ENCODE measurements at places on chromosomes 5 and 9.

- no peak for DNase-seq
Observed at GRCh38 chr9:84492366-84493159, 152.0 kb upstream of the SLC28A3 start.

GRCh38 chr9:75866273-75866871 lies 24.1 kb upstream of the PCSK5 start:
- peak; percentile 21 for DNase-seq

GRCh38 chr9:73153793-73154227 lies 2.1 kb downstream of the ANXA1 start:
- no peak for DNase-seq

DNA sequence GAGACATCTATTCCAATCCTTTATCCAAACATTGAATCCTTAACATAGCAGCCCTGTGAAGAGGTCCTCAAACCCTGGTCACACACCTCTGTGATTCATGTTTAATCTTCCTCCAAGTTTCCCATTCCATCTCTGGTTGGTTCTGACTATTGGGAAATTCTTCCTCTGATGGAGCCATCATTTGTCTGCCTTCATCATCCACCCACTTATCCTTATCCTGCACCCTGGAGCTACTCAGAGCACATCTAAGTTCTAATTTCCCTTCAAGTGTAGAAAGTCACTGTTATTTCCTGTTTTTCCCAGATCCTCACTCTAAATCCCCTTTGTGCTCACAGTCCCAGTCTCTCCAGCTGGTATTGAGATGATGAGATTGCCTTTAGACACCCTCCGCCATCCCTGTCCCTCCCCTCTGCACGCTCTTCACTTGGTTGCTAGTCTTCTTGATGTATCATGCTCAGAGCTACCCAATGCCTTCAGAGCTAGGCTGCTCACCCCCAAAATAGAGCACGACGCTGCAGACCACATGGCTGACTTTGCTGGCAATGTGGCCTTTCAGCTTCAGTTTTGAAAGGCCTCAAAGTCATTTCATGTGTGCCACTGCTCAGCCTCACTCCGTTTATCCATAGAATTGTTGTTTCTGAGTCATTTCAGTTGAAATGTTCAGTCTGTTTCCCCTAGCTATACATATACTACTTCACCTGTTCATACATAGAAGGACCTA lies 154.3 kb downstream of the PALM2AKAP2 start:
- DNase-seq: no peak

DNA sequence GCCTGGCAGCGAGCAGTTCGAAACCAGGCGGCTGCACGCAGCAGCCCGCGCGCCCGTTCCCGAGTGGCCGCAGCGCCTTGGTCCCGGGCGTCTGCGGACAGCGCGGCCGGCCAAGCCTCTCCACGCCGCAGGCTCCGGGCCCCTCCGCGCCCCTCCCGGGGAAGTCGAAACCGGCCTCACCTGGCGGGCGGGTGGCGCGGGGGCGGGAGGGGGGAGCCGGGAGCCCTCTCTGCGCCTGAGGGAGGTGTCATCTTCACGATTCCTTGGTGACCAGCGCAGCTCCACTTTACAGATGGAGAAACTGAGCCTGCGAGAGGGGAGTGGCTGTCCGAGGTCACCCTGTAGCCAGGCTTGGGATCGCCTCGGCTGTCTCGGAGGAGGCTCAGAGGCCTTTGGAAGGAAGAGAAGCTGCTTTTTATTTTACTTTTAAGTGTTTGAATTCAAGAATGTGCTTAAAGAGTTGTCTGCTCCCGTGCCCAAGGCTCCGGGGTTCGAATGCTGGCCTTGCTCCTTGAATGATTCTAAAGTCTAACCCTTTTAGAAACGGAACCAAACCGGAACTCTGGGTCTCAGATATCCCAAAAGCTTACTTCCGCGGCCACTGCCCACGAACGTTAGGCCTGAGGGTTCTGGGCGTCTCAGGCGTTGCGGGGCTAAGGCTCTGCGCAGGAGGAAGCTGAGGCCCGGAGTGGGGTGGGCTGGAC lies 662 bp downstream of the SUSD3 start:
- no peak for DNase-seq

DNA sequence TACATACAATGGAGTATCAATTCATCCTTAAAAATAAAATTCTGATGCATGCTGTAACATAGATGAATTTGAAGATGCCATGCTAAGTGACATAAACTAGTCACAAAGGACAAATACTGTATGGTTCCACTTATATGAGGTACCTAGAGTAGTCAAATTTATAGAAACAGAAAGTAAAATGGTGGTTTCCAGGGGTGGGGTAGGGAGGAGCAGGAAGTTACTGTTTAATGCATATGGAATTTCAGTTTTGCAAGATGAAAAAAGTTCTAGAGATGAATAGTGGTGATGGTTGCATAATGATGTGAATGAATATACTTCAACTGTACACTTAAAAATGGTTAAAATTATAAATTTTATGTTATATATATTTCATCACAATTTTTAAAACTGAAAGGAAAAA lies 57.3 kb upstream of the FNIP1 start:
- DNase-seq: no peak

- no peak for DNase-seq
Observed at GRCh38 chr5:124134941-124135340, 611.5 kb downstream of the ZNF608 start.

All from stimulated activated naive CD8-positive, alpha-beta T cell treated with anti-CD3 and anti-CD28 coated beads, Interleukin-15, amount 100 ng/mL, for 72 hours (primary cell).